ENCODE measurements at places on chromosomes 5 and 9.

GRCh38 chr9:97507428-97507984 lies 6.0 kb downstream of the TMOD1 start:
- DNase-seq, result no peak

DNA sequence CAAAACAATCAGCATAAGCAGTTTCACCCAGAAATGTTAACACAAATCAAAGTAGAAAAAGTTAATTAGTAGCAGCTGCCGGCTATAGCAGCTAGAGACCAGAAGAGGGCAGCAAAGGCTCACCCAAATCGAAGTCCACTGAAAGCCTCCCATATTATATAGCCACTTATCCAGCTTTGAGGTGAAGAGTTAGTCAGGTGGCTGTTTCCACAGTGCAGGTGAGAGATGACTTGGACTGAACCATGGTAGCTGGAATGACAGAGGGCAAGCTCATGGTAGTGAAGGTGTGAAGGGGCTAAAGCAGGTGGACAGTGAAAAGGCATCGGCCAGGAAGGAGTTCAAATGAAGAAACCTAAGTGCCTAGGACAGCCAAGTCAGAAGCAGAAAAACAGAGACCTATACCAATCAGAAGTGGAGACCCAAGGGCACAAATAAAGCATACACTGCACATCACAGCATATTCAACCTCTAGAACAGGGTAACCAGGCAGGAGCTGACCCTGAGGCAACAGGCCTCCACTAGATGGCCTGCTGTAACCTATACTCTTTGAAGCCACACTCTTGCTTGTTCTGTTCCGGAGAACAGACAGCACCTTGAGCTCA lies 7.2 kb upstream of the RNF38 start:
- peak; percentile 57 for DNase-seq

DNA sequence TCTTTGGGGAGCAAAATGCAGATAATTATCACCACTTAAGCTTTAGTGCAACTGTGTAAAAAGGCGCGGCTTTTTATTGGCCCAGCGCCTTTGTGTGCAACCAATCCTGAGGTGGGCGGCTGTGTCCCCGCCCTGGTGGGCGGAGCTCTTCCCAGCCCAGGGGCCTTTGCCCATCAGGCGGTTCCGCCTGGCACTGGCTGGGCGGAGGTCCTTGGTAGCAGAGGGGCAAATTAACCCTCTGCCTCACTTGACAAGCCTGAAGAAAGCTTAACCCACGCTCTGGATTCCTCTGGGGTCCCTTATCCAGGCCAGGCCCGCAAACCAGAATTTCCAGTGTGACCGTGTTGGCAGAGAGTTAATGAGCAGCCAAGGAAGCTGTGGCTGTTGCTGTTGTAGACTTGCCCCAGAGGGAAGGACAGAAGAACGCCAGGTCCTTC lies 12.8 kb upstream of the NIPAL4 start:
- no peak for DNase-seq

DNA sequence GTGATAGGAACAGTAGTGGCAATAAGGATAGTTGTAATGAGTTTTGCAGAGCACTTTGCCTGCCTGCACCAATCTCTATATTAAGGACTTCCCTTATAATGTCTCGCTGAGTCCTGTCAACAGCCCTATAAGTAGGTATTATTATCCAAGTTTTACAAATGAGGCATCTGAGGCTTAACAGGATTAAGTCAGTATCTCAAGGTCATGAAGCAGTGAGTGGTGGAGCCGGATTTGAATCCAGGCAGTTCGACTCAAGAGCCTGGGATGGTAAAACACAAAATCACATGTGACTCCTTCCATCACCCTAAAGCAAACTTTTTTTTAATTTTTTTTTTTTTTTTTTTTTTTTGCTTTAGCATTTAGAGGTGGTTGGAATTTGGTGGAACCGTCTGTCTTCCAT lies 59.0 kb upstream of the RARS1 start:
- no peak for DNase-seq

DNA sequence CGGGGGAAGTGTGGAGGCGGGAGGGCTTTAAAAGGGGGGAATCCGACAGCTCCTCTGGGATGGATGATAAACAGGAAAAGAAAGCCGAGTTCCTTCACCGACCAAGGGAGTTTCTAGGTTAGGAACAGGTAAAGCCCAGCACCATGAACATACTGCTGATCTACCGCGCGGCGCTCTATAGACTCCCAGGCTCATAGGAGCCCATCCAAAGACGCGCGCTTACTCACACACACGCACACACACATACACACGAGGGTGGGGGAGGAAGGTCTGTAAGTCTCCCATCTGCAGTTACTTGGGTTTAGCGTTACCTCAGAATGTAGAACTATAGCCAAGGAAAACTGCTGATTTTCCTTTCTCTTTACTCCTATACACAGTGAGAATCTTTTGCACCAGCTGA lies 2.6 kb upstream of the GABRB2 start:
- DNase-seq, result no peak

DNA sequence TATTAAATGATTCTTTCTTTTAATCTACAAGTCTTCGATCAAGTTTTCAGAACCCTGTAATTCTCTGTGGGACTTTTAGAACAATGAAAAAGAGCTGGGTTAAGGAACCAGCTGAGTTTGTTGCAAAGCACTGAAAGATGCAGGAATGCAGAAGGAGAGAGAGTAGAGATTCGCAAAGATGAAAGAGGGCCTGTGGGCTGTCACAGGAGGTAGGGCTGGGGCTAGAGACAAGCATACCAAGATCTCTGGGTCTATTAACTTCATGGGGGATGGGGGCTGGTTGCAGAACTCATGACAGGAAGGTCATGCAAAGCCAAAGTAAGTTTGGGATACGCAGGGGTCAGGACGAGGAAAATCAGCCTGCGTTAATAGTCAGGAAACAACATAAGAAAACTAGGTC lies 81.8 kb downstream of the LURAP1L start:
- no peak for DNase-seq

DNA sequence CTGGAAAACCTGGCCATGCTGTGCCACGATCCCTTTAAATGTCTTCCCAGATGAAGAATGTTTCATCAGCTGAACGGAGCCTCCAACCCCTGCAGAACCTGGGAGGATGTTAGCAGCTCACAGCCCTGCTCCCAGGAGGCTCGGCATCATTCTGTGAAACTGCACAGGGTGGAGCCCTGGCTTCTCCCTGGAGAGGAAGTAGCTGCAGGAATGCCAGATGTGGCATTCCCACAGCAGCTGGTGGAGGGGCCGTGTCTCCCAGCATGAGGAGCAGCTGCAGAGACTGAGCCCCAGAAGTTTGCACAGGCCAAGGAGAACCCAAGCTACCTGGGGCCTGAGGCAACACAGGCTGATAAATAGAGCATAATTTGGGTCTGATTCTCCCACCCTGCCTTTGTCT lies 165.8 kb upstream of the MAP3K1 start:
- DNase-seq, result no peak

DNA sequence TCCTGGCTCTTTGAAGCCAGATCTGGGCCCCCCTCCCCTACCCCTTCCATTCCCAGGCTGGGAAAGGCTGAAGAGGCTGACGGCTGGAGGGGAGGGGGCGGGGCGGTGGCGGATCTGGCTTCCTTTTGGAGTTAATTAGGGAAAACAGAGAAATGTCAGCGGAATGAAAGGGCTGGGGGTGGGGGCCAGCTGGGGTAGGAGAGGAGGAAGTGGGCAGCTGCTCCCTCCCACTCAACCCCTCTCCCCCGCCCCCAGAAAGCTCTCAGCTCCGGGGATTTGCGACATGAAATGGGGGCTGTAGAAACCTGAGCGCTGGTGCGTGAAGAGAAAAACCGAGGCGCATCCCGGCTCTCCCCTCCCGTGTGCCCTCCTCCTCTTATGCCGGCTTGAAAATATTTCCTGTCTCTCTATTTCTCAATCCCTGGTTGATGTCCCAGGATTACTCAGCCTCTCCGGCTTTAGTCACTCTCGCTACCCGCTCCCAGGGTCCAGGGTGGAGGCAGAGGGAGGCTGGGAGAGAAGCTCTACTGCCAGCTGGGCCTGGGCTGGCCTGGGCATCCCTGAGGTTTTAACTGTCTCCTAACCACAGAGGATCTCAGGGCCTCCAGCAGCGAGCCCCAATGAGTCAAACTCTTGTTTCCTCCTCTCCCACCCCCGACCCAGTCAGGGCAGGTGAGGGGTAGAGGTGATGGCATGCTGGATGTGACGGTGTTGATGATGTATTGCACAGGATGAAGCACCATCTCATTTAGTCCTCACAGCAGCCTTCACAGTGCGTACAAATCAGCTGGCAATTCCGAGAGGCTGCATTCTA lies 20.1 kb downstream of the PCDHGC5 start:
- DNase-seq, result peak; percentile 97

Measured in kidney glomerular epithelial cell (primary cell).